Sigmoid colon (tissue), 7 donors: ENCODE measurements at places on chromosomes 12 and 14. TPM values are rescaled to one million over a fixed set of nuclear protein-coding genes. Genes with fewer than 3 reads are reported as not detected.

Gene PAH
- total RNA-seq: 1.1 TPM

Gene CAND1
- 74.2 TPM for total RNA-seq

Gene TMBIM4
- total RNA-seq: 156 TPM

Gene CCDC38
- not detected for total RNA-seq

Gene CCDC196
- total RNA-seq: not detected

Gene MGST1
- 92.4 TPM for total RNA-seq

Gene MEG3
- total RNA-seq: 28.0 TPM

Gene KRT77
- not detected for total RNA-seq

GRCh38 chr12:2835691-2836403, 1.0 kb upstream of the NRIP2 start:
- no peak overlapping the region for H3K4me3 ChIP-seq
- H3K4me1 ChIP-seq: no peaks in the 10 kb centered on the region
- H3K27me3 ChIP-seq: no peaks in the 10 kb centered on the region
- no peak overlapping the region for H3K27ac ChIP-seq

DNA sequence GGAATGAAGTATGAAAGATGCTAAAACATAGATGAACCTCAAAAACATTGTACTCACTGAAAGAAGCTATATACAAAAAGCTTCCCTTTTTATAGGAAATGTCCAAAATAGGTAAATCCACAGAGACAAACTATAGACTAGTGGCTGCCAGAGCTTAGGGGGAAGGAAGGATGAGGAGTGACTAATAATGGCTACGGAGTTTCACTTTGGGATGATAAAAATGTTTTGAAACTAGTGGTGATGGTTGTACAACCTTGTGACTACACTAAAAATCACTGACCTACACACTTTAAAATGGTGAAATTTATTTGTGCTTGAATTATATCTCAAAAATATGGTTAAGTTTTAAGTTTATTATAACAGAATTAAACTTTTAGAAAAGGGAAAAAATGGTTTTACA, 37.1 kb upstream of the AMN1 start:
- H3K4me1 ChIP-seq: no peaks in the 10 kb centered on the region
- DNase-seq: no peak
- no peak overlapping the region for H3K27ac ChIP-seq
- no peaks in the 10 kb centered on the region for H3K27me3 ChIP-seq
- H3K36me3 ChIP-seq: no peaks in the 10 kb centered on the region

DNA sequence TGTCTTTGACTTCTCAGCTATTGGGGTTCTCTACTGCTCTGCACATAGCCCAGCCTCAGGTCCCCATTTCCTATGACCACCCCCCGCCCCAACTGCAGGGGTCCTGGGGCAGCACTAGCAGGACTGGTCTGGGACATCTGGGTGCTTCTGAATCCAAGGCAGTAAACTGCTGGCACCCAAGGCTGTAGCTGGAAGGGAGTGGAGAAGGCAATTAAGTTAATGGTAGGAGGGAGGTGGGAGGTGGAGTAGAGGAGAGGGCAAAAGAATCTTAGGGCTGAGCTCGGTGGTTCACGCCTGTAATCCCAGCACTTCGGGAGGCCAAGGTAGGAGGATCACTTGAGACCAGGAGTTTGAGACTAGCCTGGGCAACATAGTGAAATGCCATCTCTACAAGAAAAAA, 11.5 kb downstream of the PLEK2 start:
- no peaks in the 10 kb centered on the region for H3K4me1 ChIP-seq
- H3K4me3 ChIP-seq: no peak overlapping the region
- no peaks in the 10 kb centered on the region for H3K36me3 ChIP-seq
- H3K27me3 ChIP-seq: no peaks in the 10 kb centered on the region

- H3K36me3 ChIP-seq: peaks cover 16% of the 10 kb centered on the region
- no peaks in the 10 kb centered on the region for H3K4me1 ChIP-seq
- no peak for DNase-seq
Observed at GRCh38 chr12:124498275-124499189, 68.9 kb downstream of the NCOR2 start.

DNA sequence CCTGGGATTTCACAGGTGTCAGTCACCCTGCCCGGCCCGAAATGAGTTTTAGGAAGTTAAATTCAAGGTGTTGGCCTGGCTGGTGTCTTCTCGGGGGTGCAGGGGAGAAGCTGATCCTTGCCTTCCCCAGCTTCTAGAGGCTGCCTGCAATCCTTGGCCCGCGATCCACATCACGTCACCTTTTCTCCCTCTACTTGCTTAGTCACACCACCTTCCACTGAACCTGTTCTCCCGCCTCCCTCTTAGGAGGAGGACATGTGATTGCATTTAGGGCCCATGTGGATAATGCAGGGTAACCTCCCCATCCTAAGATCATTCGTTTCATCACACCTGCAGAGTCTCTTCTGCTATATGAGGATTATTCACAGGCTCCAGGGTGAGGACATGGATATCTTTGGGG, 25.4 kb upstream of the ATXN2 start:
- no peaks in the 10 kb centered on the region for H3K27me3 ChIP-seq
- H3K4me1 ChIP-seq: no peaks in the 10 kb centered on the region
- no peak for DNase-seq
- no peaks in the 10 kb centered on the region for H3K36me3 ChIP-seq
- H3K4me3 ChIP-seq: no peak overlapping the region
- no peak overlapping the region for H3K27ac ChIP-seq

DNA sequence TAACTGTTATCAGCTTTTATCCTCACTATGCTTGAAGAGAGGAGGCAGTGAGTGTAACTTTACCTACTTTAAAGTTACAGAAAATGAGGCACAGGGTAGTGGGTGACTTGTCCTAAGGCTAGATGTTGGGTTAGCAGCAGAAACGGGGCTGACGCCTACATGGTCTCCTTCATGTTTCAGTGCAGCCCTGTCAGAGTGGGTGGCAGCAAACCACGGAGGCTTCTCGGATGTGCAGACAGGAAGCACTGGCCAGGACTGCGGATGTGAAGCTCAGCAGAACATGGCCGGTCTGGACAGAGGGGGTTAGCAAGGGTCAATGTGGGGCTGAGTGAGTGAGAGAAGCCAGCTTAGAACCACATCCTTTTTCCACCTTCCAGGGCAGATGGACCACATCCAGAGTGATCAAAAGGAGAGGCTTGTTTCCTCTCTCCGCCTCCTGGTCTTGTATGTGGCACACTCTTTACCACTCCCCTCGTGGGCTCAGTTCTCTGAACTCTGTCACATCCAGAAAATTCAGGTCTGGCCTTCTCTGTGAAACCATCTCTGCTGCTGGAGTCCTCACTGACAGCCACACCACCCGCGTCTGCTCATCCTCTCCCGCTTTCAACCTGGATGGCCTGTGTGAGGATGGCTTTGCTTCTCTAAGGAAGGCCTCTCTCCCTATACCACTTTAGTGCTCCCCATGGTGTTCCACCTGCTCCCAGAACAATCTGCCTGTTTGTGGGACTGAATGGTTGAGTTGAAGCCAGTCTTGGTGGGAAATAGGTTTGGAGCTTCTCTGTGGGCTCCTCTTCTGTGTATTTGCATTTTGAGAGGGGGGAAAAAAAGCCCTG, 14.1 kb downstream of the SUSD6 start:
- H3K27me3 ChIP-seq: no peaks in the 10 kb centered on the region
- no peak overlapping the region for H3K4me3 ChIP-seq
- H3K27ac ChIP-seq: peak overlapping the region; percentile 23
- peak; percentile 82 for DNase-seq
- no peaks in the 10 kb centered on the region for H3K36me3 ChIP-seq

DNA sequence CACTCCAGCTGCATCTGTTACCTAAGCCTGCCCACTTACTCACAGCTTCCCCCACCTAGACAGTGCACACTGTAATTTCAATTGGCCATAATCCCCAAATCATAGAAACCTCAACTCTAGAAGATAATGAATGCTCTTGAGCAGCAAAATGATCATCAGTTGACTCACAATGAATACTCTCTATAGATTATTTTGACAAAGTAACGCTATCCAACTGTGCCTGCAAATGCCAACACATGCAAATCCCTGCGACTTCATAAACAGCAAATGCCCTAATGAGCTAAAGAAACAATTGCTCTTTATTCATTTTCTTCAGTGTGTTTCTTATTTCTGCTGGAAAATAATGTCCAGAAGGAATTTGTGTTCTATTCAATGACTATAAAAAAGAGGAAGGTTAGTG, 319.5 kb downstream of the PAWR start:
- H3K27ac ChIP-seq: no peak overlapping the region
- no peaks in the 10 kb centered on the region for H3K27me3 ChIP-seq
- H3K36me3 ChIP-seq: no peaks in the 10 kb centered on the region
- H3K4me3 ChIP-seq: no peak overlapping the region

DNA sequence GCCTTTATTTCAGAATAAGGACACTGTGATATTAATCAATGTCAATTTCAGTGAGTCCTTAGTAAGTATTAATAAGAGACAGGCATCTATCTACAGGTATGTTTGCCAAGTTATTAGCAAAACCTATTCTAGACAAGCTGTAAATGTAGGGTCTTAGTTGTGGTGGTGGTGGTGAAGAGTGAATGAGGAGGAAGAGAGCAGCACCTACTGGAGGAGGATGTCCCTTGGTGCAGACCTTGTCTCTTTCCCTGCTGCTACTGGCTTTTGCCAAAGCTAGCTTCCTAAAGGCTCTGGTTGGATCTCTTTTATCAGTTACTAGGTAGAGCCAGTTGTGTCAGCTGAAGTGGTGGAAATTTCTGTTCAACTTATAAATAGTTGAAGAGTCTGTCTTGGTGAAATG, 304.8 kb upstream of the ATP2B1 start:
- H3K4me3 ChIP-seq: no peak overlapping the region

DNA sequence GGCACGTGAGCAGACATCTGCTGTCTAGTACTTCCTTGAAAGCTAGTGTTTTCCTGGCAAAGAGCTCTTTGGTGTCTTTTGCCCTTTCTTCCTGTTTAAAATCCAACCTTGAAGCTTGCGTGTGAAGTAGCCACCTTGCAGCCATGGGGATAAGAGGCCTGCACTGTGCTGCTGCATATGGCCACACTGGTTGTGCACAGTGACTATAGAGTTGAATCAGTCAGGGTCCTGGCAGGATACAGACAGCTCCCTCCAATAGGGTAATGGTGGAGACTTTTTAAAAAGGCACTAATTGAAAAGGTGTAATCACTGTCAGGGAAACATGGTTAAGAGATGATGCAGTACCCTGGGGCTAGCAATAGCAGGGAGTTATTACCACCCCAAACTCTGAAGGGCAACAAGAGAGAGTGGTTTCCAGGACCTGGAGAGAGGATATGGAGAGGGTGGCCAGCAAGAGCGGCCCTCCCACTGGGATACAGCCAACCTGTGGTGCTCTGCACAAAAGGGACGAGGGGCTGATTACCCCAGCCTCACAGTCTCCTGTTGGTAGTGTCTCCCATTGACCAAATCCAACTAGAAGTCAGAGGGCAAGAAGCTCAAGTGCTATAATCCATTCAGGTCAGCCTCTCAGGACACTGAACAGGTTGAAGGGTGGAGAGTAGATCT, 4.8 kb upstream of the GLT8D2 start:
- no peak overlapping the region for H3K4me3 ChIP-seq
- no peaks in the 10 kb centered on the region for H3K27me3 ChIP-seq
- H3K36me3 ChIP-seq: no peaks in the 10 kb centered on the region
- peak overlapping the region; percentile 59 for H3K27ac ChIP-seq
- DNase-seq: no peak

DNA sequence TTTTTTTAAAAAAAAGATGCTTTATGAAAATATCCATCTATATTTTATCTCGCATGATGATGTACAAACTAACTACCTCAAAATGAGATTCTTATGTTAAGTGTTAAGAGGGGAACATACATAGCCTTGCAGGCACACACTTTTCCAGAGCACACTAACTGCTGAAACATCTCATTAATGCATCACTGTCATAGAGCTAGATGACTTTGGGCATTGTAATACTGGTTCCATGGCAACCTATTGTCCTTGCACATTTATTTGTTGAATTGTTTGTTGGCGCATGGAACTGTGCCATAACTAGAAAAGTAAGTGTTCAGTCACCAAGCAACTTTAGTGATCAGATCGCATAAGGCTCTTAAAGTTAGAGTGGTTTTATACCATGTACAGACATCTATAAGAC, 348.3 kb downstream of the GALC start:
- no peaks in the 10 kb centered on the region for H3K27me3 ChIP-seq
- no peaks in the 10 kb centered on the region for H3K36me3 ChIP-seq
- H3K27ac ChIP-seq: no peak overlapping the region
- no peak overlapping the region for H3K4me3 ChIP-seq

GRCh38 chr12:22116376-22116775, 70.4 kb downstream of the CMAS start:
- DNase-seq: no peak
- H3K27me3 ChIP-seq: no peaks in the 10 kb centered on the region
- H3K4me1 ChIP-seq: no peaks in the 10 kb centered on the region
- H3K27ac ChIP-seq: no peak overlapping the region
- no peaks in the 10 kb centered on the region for H3K36me3 ChIP-seq
- H3K4me3 ChIP-seq: no peak overlapping the region

GRCh38 chr12:64007853-64008252, 163.4 kb downstream of the SRGAP1 start:
- no peak overlapping the region for H3K27ac ChIP-seq
- H3K4me3 ChIP-seq: no peak overlapping the region
- no peaks in the 10 kb centered on the region for H3K36me3 ChIP-seq
- no peak for DNase-seq
- H3K4me1 ChIP-seq: peaks cover 18% of the 10 kb centered on the region

DNA sequence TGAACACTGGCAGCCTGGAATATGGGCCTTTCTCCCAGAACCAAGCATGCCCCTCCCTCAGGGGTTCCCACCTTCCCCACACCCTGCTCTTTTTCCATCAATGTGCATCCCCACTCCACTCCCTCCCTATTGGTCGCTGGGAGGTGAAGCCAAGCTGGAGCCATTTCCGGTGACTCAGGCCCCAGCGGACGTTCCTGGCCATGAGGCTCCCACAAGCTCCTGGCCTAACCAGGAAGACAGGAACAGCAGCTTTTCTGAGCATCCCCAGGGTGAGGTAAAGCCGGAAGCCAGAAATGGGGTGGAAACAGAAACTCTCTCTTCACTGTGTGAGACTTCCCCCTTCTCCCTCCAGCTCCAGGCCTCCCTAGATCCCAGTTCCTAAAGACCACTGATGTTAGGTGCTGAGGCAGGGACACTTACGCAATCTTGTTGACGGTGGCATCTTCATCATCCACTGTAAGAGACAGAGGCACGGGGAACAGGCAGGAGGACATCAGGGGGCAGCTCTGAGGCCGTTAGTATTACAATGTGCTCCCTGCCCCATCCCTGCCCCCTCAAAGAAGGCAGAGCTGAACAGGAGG, 5.1 kb downstream of the LMBR1L start:
- H3K36me3 ChIP-seq: peaks cover 53% of the 10 kb centered on the region
- H3K27me3 ChIP-seq: no peaks in the 10 kb centered on the region
- H3K4me1 ChIP-seq: peaks cover 55% of the 10 kb centered on the region
- DNase-seq: no peak
- no peak overlapping the region for H3K27ac ChIP-seq
- no peak overlapping the region for H3K4me3 ChIP-seq

DNA sequence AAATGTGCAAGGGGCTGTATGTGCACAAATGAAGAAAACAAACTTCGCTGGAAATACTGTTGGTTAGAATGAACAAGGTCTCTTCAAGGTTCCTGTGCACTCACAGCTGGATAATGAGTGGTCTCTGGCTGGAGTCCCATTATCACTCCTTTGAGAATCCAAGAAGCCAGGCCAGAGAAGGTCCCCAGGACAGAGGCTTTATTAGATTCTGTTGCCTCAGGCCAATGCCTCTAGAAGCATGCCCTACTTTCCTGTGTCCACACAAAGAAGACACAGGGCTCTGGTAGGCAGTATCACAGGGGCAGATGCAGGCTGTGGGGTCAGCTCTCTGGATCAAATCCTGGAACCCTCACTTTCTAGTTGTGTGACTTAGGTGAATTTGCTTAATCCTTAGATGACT, 384.7 kb downstream of the GRIN2B start:
- H3K27me3 ChIP-seq: no peaks in the 10 kb centered on the region
- H3K27ac ChIP-seq: no peak overlapping the region
- DNase-seq: no peak
- no peaks in the 10 kb centered on the region for H3K4me1 ChIP-seq
